ENCODE measurements at places on chromosomes 5 and 9.

DNA sequence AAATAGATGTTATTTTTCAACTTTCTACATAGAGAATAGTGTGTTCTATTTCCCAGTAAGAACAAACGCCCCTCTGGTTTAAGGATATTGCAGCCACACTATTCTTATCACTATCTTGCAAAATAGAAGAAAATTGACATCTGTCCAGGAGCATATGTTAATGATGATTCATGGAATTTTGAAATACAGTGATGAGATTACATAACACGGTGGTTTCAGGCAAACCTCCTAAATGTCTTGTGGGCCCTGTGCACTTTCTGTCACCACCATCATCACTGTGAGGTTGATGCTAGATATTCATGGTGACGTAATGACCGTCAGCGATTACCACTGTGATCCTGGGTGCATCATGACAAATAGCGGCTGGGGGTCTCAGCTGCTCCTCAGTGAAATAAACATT lies 48.1 kb downstream of the CFAP90 start:
- no peak for DNase-seq

GRCh38 chr5:90214991-90215390 lies 194.6 kb downstream of the CETN3 start:
- DNase-seq = no peak

- DNase-seq = no peak
Measured at GRCh38 chr5:56557198-56557597, 258.2 kb upstream of the MAP3K1 start.

DNA sequence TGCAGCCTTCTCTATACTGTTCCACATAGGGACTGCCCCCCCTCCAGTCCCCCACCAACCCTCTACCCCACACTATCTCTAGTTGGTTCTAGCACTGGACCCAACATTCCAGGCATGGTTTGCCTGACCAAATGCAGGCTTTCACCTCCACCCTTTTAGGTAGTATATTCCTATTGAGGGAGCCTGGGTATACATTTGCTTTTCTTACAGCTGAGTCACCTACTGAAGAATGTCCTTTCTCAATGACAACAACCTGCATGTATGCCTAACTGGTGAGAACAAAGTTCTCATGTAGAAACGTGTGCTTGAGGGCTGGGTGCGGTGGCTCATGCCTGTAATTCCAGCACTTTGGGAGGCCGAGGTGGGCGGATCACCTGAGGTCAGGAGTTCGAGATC lies 8.2 kb downstream of the TNIP1 start:
- DNase-seq = no peak

- no peak for DNase-seq
Measured at GRCh38 chr5:97101189-97101910, 41.1 kb downstream of the LIX1 start.

- no peak for DNase-seq
Measured at GRCh38 chr5:20618340-20618739, 630.3 kb upstream of the CDH18 start.

DNA sequence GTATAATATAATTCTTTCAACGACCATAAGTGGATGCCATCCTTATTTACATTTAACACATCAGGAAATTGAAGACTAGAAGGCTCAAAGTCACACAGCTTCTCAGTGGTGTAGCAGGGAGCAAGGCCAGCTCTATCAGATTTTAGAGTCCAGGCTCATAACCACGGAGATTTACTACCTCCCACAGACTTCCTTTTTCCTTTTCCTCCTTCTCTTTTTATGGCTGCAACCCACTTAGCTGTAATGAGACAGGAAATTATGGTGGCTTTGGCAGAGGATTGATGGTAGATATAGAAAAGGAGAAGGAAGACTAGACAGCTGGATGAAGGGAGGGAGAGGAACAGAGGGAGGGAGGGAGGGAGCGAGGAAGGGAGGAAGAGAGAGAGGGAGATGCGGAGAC lies 47.4 kb downstream of the SPEF2 start:
- DNase-seq = no peak

GRCh38 chr5:75460942-75461610 lies 50.4 kb downstream of the CERT1 start:
- DNase-seq = no peak

DNA sequence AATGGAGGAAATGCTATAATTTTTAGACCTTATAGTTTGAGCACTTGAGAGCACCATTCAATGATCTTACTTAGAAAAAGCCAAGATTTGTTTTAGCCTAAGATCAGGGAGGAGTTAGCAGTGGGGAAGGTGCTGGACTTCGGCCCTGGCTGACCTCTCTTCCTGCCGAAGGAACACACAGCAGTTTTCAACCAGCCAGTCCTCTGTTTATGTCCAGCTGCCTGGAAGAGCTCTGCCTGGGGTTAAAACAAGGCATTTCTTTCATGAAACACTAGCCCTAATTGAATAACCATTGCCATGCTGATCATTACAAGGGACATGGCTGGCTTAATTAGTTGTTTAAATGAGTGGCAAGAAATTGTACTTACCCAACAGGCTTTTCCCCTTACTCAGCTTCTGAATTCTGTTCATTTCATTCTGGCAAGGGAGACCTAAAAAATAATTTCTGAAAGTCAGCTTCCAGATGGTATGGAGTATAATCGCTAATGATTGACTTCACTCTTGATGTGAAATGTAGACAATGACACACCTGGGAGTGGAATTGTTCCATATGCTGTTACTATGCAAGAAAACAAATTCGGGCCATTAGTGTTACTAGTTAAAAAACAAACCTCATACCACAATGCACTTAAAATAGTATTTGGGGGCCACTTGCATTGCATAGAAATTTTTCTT lies 514.2 kb downstream of the SPOCK1 start:
- no peak for DNase-seq

GRCh38 chr5:32916648-32917047 lies 205.5 kb downstream of the NPR3 start:
- peak; percentile 32 for DNase-seq

Measured in mucosa of descending colon (tissue), 3 donors.